Activated naive CD4-positive, alpha-beta T cell treated with Interleukin-2 at 50 U/mL for 16 hours (primary cell): ENCODE measurements at places on chromosomes 16 and 17.

- no peak for DNase-seq
These were observed 3.1 kb upstream of the WWOX start for GRCh38 chr16:78096386-78096785.

DNA sequence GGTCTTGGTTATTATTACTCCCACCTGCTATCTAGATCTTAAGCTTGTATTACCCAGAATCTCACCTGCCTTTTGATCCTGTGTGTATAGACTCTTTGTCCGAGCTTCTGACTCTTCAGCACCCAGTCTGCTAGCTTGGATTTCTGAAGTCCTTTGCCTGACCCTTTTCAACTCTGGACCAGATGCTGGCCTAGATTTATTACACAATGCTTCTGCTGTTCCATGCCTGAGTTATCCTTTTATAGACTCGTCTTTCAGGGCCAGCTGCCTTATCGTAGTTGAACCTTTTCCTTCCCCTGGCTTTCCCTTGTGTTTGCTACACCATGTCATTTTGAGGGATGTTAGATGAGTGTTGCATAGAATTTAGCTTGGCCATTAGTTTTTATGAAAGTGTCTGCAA lies 32.6 kb downstream of the RHOT1 start:
- no peak for DNase-seq

- no peak for DNase-seq
These were observed 161.0 kb downstream of the FTO start for GRCh38 chr16:53864819-53865493.

GRCh38 chr16:29811896-29812665 lies at the start of gene PRRT2:
Gene PRRT2 (plus strand): TSS chr16:29812193. CDS start chr16:29813055, 862 bp downstream.
- peak; percentile 55 for DNase-seq

- DNase-seq = peak; percentile 37
These were observed 29.5 kb downstream of the KAT7 start for GRCh38 chr17:49817993-49818392.

DNA sequence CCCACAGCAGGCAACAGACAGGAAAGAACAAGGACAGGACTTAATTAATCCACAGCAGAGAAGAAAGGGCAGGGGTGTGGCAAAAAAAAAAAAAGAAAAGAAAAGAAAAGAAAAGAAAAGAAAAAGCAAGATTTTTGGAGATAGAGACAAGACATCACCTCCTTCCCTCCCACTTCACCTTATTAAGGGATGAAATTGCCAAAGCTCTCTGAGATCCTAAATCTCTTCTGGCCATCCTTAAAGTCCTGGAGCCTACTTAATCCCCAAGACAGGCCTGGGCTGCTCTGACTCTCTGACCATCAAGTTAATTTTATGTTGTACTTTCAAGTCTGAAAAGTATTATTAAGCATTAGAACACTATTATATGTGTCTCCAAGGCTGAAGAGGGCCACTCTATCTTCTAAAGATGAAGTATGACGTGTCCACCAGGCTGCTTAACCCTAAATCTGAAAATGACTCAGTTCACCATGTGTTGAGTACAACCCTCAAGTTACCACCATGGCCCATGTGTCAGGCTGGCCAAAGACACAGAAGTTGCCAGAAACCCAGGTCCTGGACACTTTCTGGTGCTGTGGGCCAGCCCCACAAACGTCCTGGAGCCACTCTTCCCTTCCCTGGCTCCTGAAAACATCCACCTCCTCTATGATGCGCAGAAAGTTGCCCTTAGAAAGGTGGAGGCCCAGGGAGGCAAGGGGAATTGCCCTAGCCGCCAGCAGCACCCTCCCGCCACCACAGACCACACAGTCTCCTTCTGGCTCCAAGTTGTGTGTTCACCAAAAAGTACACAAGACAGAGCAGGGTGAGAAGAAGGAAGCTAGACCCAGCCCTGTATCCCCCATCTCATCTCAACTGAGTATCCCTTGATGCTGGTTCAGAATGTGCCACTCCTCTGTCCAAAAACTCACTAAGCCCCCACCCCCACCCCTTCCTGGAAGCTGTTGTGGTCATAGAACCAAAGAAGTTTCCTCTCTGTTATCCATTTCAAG lies 2.7 kb downstream of the SOCS1 start:
- peak; percentile 63 for DNase-seq

GRCh38 chr17:64192589-64192988 lies 62.6 kb upstream of the ERN1 start:
- no peak for DNase-seq

DNA sequence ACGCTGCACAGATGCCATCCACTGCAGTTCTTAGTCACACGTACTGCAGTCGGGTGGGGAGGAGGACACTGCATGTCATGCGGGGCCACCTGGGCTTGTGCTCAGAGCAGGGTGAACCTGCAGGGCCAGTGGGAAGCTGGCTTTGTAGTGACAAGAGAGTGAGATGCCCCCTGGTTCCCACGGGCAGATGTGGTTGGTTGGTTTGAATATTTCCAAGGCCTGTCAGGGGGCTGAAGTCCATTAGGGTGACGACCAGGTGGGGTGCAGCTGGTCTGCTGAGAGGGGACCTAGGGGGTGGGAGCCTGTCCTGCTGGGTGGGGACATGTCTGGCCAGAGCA lies 14.3 kb downstream of the ZNF213 start:
- no peak for DNase-seq

GRCh38 chr16:5206331-5206990 lies 108.9 kb upstream of the EEF2KMT start:
- no peak for DNase-seq

GRCh38 chr16:64151990-64152767 lies 969.7 kb downstream of the CDH11 start:
- DNase-seq = no peak

DNA sequence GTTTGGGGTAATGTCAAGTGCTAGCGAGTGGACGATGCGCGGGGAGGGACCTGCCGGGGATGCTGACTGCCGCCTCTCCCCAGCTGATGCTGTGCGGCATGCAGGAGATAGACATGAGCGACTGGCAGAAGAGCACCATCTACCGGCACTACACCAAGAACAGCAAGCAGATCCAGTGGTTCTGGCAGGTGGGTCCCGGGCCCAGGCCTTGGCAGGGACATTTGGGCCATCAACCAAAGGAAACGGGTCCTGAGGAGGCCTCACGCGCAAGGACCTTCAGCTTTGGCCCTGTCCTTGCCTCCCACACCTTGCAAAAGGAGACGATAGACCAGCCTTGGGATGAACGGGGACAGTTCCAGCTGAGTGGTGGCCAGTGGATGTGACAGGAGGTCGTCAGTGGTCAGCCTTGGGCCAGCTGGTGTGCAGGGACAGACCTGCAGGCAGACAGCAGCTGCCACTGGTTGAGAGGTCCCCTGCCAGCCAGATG lies 13.6 kb upstream of the CLEC18A start:
- DNase-seq = no peak

GRCh38 chr17:78839762-78840529 lies 668 bp downstream of the USP36 start:
- peak; percentile 67 for DNase-seq

- DNase-seq = no peak
These were observed 3.5 kb upstream of the CAMKK1 start for GRCh38 chr17:3896108-3896967.

DNA sequence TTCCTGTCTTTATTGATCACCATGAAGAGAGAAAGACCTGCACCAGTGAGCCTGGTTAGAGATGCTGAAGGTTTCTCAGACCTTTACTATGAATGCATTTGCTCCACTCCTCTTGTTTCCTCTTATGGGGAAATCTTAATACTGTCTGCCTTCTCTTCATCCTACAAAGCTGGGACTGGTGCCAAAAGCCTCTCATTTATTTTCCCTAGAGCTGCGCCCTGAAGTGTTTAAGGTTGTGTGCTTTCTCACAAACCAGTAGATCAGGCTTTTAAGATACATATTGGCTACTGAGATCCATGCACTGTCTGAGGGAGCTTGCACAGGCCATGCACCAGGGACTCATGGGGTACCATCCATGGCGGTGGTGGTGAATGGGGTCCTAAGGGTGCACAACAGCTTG lies 286.1 kb upstream of the PMFBP1 start:
- no peak for DNase-seq

GRCh38 chr16:79411805-79412204 lies 188.7 kb downstream of the MAF start:
- DNase-seq = no peak

DNA sequence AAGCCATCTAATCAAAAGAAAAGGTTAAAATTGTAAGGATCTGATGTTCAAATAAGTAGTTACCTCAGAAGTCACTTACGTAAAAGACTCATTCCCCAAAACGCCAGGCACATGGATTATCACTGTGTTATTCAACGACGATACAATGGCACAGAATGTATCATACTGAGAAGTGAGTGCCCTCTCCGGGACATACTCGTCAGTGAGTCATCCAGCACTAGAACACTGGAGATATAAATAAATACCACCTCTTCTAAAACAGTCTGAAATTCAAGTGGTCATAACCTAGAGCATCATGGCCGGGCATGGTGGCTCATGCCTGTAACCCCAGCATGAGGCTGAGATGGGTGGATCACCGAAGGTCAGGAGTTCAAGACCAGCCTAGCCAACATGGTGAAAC lies 24.9 kb downstream of the USP31 start:
- no peak for DNase-seq

- DNase-seq = no peak
These were observed 7.3 kb upstream of the BCAR1 start for GRCh38 chr16:75258807-75259141.

DNA sequence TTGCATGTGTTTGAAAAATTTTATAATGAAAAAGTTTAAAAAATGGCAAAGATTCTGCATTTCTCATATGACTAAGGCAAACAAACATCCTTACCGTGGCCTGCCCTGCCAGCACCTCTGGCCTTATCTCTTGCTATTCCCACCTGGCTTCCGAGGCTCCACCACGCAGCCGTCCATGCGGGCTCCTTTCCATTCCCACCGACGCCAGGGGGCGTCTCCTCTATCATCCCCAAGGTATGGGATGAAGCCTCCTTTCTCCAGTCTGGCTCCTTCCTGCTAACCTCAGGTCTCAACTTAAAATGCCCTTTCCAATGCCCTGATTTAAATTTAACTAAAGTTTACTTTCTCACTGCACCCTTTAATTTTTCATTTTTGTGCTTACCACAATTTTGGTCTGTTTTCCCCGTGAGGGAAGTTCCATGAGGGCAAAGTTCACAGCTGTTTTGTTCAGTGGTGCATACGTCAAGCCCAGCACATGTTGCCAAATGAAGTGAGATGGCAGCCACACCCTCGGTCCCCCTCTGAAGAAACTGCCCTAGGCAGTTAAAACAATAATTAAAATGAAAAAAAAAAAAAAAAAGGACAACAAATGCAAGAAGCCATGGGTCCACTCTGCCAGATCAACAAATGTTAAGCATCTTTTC lies 13.3 kb upstream of the SDK2 start:
- no peak for DNase-seq

- no peak for DNase-seq
These were observed 42.7 kb downstream of the MPRIP start for GRCh38 chr17:17084941-17085340.
